ENCODE measurements at places on chromosomes 7 and 10.

GRCh38 chr10:84114088-84114667 lies 25.1 kb upstream of the GHITM start:
- no peaks in the 10 kb centered on the region for H3K27me3 ChIP-seq
- H3K27ac ChIP-seq: no peak overlapping the region
- no peak overlapping the region for H3K4me3 ChIP-seq
- DNase-seq: no peak
- H3K4me1 ChIP-seq: no peaks in the 10 kb centered on the region

GRCh38 chr7:42407021-42407710 lies 170.2 kb upstream of the GLI3 start:
- no peak overlapping the region for H3K27ac ChIP-seq
- no peak overlapping the region for H3K4me3 ChIP-seq
- no peak for DNase-seq
- no peaks in the 10 kb centered on the region for H3K27me3 ChIP-seq
- no peaks in the 10 kb centered on the region for H3K36me3 ChIP-seq
- H3K4me1 ChIP-seq: peaks cover 3% of the 10 kb centered on the region

- no peak overlapping the region for H3K27ac ChIP-seq
- H3K4me3 ChIP-seq: no peak overlapping the region
These were observed 154.0 kb downstream of the TMEM26 start for GRCh38 chr10:61299156-61299555.

DNA sequence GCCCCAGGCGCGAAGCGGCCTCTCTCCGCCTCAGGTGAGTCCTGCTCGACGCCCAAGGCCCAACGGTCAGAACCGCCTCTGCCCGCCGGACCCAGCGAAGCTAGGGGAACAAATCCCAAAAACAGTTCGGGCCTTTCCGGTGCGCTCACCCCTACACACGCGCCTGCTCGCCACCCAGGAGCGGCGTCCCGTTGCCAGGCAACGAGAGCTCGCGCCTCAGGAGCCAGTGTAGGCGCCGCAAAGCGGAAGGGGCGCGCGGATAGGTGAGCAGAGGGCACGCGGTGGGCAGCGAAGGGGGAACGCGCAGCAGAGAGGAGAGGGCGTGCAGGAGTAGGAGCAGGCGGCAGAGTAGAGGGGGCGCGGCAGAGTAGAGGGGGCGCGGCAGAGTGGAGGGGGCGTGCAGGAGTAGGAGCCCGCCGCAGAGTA lies at the start of the genes DYDC1 and DYDC2:
DYDC1 (minus strand) TSS at position 193 of the 426 bp plus-strand sequence. CDS start 4,154 bp downstream, outside the sequence.
DYDC2 (plus strand) TSS at position 219 of the 426 bp plus-strand sequence. CDS start 5,663 bp downstream, outside the sequence.
- peaks cover 5% of the 10 kb centered on the region for H3K4me1 ChIP-seq
- H3K27me3 ChIP-seq: peaks cover 46% of the 10 kb centered on the region
- no peak within 1 kb of the TSS for H3K27ac ChIP-seq

DNA sequence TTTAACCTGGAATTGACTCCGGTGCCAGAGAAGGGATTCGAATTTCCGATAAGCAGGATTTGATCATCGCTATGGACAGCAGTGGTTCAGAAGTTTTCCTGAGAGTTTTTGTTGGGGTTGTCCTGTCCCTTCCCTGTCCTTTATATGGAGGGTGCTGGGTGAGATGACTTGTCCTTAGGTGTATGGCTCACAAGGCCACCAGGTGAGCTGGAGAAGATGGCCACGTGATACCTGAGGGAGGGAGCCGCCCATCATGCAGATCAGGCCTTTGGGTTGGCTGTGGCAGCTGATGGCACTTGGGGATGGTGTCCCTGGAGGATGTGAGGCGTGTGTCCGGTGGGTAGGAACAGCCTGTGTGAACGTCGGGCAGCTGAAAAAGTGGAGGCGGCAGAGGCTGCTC lies 187.7 kb downstream of the PTPN20 start:
- no peak for DNase-seq
- H3K27me3 ChIP-seq: no peaks in the 10 kb centered on the region
- H3K4me1 ChIP-seq: no peaks in the 10 kb centered on the region
- no peak overlapping the region for H3K4me3 ChIP-seq
